Endothelial cell of umbilical vein (primary cell): ENCODE measurements at places on chromosomes 12 and 14. TPM values are rescaled to one million over a fixed set of nuclear protein-coding genes. Genes with fewer than 3 reads are reported as not detected.

The KRT74 gene
- not detected in 2 replicates for total RNA-seq

The SERPINA12 gene
- not detected in 2 replicates for total RNA-seq

The TRIM9 gene
- total RNA-seq = not detected in 2 replicates

- no peaks in the 10 kb centered on the region for H3K27me3 ChIP-seq
- no peak overlapping the region for H3K4me3 ChIP-seq
Measured at GRCh38 chr14:27739657-27740156, 1026.9 kb upstream of the FOXG1 start.

The E2F7 gene
- 19.8 and 24.4 TPM in 2 replicates for total RNA-seq

DNA sequence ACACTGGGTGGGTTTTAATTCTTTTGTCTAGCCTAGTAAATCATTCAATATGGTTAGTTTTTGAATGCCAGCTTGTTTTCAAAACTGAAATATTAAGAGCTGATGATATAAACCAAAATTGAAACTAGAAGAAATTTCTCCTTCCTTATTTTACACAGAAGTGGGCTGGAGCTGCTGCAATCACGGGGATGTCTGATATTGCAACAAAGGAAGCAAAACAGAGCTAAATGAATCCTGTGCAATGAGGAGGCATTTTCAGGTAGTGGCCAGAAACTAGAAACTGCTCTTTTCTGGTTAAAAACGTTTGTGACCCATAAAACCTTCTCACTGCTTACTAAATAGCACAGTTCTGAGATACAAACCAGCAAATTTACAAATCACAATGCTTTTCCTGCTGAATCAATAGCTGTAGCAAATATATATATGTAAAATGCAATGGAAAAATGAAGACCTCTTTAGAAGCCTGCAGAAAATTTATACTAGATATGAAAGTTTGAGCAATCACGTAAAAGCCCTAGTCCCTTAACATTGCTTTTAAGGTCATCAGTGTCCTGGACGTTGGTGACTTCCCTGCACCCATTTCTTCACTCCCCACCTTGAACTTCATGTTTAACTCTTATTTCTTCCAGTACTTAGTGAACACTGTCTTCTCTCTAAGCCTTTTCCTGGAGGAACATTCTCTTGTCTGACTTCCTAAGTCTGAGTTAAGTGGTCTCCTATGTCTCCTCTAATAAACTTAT is 15.9 kb upstream of the LRRK2 start:
- H3K36me3 ChIP-seq = no peaks in the 10 kb centered on the region
- no peaks in the 10 kb centered on the region for H3K4me1 ChIP-seq
- H3K27ac ChIP-seq = no peak overlapping the region
- no peak for DNase-seq

DNA sequence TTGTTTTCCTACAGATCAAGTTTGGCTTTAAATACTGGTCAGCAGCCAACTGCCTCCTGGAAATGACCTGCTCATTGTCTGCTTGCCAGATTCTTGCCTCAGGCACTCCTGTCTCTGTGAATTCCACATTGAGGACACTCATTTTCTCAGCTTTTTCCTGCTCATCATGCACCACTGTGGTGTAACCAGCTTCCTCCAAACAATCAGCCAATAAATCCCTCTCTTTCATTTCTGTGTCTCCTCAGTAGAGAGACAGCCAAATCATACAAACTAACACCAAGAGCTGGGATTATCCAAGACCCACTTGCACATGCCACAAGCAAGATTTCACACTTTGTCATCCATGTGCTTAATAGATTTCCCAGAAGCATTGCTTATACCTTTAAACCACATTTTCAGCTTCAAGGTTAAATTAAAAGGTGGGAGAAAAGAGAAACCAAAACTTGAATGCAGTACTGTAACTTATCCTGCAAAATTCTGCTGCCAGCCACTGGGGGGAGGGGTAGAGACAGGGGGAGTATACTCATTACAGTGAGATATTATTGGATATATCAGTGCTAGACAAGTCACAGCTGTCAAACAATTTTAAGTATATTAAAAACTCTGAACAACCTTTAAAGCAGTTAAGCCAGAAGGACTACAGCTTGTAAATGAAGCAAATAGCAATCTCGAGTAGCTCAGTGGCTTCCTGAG is 105.0 kb downstream of the PPP2R5E start:
- H3K27ac ChIP-seq = no peak overlapping the region
- peak; percentile 94 for DNase-seq
- H3K4me3 ChIP-seq = no peak overlapping the region
- no peaks in the 10 kb centered on the region for H3K27me3 ChIP-seq
- H3K36me3 ChIP-seq = no peaks in the 10 kb centered on the region
- H3K4me1 ChIP-seq = peaks cover 12% of the 10 kb centered on the region

The KRT73 gene
- total RNA-seq = not detected in 2 replicates

The SALL2 gene
- 4.6 and 6.8 TPM in 2 replicates for total RNA-seq

The KCNJ8 gene
- total RNA-seq = not detected in 2 replicates

The AKT1 gene
- 172 and 191 TPM in 2 replicates for total RNA-seq

DNA sequence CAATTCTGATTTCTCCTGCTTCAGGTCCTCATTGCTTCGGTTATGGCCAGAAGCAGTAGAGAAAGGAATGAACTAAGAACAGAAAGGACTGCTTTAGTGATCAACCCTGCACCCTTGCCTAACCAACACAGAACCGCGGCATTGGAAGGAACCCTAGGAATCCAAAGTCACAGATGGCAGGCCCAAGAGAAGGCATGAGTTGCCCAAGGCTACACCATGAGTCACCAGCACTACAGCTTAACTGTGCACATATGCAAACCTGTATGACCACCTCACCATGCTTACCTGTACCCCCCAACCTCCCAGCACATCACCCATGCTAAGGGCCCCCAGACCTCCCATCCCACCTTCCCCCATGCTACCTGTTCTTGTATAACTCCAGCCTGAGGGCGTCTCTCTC is 25.9 kb upstream of the BLTP3B start:
- H3K27ac ChIP-seq = no peak overlapping the region
- H3K4me3 ChIP-seq = no peak overlapping the region
- H3K36me3 ChIP-seq = no peaks in the 10 kb centered on the region
- no peak for DNase-seq

The PRH1 gene
- total RNA-seq = 16.2 and 17.0 TPM in 2 replicates

The L2HGDH gene
- 5.3 and 5.4 TPM in 2 replicates for total RNA-seq

The CD163 gene
- total RNA-seq = not detected in 2 replicates

DNA sequence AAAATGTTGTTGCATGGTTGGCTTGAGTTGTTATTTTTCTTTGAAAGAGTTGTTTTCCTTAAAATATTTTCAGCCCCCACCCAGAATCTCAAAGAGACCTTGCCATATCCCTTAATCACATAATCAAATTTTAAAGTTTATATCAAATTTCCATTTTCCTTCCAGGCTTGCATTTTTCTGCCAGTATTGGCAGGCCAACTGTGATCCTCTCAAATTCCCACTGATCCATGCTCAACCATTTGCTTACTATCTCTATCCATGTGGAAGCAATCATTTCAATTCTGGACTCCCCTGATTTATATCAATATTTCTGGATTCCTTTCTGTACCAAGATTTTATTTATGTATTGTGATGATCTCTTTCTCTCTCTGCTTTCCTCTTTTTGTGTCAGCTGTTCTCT is 64.2 kb upstream of the PYGL start:
- no peak for DNase-seq
- H3K27ac ChIP-seq = no peak overlapping the region

GRCh38 chr12:111154147-111154834 is 214.6 kb downstream of the PHETA1 start:
- H3K4me1 ChIP-seq = no peaks in the 10 kb centered on the region
- peaks cover 7% of the 10 kb centered on the region for H3K27me3 ChIP-seq
- no peak for DNase-seq
- H3K36me3 ChIP-seq = no peaks in the 10 kb centered on the region
- no peak overlapping the region for H3K4me3 ChIP-seq

GRCh38 chr12:1949771-1950470 is 31.5 kb upstream of the CACNA2D4 start:
- no peak overlapping the region for H3K4me3 ChIP-seq
- no peaks in the 10 kb centered on the region for H3K27me3 ChIP-seq
- no peak overlapping the region for H3K27ac ChIP-seq

- H3K4me3 ChIP-seq = no peak overlapping the region
- no peaks in the 10 kb centered on the region for H3K4me1 ChIP-seq
- DNase-seq = no peak
- no peak overlapping the region for H3K27ac ChIP-seq
- H3K36me3 ChIP-seq = no peaks in the 10 kb centered on the region
Measured at GRCh38 chr14:54808326-54809161, 94.1 kb downstream of the GCH1 start.
